Central memory CD4-positive, alpha-beta T cell (primary cell): ENCODE measurements at places on chromosomes 12 and 14.

DNA sequence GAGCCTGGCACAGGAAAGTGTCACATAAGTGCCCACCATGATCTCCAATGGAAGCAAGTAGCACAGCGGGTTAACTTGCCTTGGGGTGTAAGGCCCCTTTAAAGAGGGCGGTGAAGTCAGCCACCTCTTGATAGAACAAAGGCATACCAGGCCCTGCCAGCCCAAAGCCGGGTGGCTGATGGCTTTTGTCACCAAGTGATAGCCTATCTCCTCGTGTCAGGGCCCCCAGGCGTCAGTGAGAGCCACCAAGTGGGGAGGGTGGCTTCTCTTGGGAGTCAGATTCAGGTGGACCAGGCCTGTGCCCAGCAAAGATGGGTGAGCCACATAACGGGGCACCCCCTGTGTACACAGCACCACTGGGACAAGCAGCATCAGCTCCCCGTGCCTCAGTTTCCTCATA, 8.3 kb upstream of the MYL2 start:
- DNase-seq: no peak

DNA sequence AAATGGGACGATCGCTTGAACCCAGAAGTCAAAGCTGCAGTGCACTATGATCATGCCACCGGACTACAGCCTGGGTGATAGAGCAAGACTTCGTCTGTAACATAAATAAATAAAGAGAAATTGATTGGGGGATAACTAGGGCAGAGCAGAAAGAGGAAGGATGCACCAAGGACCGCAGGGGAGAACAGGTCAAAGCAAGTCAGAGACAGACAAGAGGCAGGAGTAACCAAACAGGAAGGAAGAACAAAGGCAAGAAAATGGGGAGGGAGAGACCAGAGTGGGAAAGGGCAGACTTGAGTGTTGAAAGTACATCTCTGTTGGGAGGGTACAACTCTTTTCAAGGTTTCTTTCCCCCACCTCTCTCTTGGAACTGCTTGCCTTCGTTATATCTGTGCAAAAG, 50.8 kb upstream of the ELK3 start:
- DNase-seq: peak; percentile 31

DNA sequence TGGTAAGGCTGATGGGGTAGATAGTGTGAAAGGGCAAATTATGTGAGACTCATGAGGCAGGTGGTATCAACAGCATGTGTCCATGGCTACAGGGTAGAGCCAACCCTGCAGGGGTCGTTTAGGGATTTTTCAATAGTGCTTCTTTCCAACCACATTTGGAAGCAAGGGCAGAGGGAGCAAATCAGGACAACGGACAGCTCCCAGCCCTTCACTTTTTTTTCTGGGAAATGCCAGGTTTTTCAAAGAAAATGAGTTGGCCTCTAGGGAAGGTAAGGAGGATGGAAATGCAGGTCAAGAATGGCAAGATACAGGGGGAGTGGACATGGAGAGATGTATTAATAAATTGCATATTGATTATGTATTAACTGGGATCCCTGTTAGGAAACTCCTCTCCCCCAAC, 4.9 kb upstream of the CMA1 start:
- DNase-seq: no peak

GRCh38 chr14:50773632-50774541, 57.1 kb downstream of the NIN start:
- no peak for DNase-seq

GRCh38 chr12:116969615-116970585, 59.1 kb downstream of the FBXW8 start:
- no peak for DNase-seq

DNA sequence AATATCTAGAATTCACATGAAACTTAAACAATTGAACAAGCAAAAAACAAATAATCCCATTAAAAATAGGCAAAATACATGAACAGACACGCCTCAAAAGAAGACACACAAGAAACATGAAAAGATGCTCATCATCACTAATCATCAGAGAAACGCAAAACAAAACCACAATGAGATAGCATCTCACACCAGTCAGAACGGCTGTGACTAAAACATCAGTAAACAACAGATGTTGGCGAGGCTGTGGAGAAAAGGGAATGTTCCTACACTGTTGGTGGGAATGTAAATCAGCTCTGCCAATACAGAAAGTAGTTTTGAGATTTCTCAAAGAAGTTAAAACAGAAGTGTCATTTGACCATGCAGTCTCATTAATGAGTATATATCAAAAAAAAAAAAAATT, 121.3 kb downstream of the PTPRO start:
- no peak for DNase-seq

DNA sequence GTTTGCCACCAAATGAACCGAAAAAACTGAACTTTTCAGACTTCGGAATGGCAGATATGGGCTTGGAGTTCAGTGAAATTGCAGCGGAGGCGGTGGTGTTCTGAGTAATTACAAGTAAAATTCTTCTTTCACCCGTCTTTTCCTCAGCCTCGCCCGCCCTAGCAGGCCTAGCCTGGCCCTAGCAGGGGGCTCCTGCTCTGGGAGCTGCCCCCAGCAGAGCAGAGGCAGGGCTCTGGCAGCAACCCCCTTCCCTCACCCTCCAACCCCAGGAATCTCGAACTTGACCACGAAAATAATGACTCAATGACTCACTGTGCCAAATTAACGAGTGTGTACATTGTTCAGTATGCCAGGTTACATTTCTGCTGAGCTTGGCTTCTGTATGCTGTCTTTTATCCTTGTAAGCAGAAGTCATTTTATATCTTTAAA, 1.1 kb downstream of the PAPLN start:
- DNase-seq: no peak

- DNase-seq: no peak
Measured at GRCh38 chr14:22723815-22724214, 42.7 kb upstream of the OXA1L start.

DNA sequence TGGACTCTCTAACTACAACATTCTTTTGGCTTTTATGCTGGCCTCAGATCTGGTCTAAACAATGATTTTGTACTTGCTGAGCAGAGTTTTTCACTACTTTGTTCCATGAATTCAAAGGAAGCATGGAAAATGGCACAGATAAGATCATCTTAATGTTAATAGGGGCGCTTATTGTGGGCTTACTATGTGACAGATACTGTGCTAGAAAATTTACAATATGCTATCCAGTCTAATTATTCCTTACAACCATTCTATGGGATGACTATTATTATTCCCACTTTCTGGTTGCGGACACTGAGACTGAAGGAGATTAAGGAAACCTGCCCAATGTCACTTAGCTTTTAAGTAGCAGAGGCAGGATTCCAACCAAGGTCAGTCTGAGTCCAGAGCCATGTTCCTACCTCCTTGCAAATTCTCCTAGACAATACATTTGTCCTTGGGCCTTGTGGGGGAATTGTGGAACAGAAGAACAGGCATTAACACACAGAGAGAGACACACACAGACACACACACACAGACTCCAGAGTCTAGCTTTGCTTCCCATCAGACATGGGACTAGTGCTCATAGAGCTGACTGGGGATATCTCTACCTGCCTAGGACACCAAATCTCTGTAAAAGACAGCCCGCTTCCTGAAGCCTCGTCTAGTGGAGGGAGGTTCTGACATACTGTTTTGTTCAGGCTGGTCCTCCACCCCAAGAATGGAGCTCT, 107.7 kb downstream of the SLC38A1 start:
- no peak for DNase-seq

DNA sequence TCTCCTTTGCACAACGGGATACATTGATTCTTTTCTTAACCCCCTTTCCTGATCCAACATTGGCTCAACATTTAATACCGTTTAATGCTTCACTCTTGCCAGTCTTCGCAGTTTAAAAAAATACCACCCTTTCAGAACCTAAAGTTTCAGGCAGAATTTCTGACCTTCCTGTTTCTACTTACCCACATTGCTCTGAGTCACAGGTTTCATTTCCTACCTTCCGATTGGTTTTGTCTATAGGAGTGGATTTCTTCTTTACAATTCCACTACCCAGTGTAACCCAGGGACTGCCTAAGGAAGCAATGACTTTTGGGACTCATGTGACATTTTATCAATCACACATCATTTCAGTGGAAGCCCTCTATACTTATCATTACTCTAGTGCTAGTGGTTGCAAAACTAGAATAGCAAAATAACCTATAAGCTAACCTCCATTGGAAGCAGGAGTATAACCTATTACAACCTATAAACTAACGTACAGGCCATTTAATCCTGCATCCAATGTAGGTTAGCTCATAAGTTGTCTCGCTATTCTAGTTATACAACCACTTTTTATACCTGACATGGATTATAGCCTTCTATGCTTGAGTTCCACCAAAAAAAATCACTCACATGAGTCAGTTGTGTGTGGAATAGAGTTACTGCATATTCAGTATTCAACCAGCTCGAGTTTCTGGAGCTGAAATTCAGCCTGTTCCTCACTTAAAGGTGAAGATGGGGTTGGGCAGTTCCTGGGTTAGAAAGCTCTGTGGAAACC, 64.9 kb upstream of the KITLG start:
- no peak for DNase-seq

DNA sequence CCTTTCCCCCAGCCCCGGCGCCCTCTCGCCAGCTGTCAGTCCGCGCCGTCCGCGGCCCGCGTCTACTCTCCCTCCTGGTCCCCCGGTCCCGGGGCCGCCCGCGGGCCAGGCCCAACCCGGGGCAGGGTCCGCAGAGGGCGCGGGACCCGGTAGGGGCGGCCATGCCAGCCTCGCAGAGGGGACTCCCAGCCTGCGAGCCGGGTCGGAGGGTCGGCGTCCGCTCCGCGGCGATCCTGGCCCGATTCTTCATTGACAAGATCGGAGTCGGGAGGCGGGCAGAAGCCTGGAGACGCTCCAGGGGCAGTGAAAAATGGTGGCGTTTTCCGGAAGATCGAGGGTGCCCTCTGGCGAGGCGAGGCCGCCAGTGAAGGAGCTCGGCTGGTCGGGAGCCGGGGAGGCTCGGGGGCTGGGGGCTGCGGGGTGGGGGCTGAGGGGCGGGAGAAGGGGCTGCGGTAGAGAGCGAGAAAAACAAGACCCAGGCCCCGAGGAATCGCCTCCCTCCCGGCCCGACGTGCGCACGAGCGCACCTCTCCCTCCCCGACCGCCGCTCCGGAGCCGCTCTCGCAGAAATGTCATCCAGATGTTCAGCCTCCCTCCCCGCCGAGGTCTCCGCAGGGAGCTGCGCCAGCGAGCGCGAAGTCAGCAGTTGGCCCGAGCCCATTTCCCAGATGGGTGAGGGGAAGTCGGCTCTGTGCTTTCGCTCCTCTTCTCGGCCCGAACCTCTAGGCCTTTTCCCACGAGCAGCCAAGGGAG, 647 bp upstream of the TGFB3 start:
- peak; percentile 75 for DNase-seq

GRCh38 chr12:77615332-77615731, 215.4 kb upstream of the NAV3 start:
- DNase-seq: no peak

DNA sequence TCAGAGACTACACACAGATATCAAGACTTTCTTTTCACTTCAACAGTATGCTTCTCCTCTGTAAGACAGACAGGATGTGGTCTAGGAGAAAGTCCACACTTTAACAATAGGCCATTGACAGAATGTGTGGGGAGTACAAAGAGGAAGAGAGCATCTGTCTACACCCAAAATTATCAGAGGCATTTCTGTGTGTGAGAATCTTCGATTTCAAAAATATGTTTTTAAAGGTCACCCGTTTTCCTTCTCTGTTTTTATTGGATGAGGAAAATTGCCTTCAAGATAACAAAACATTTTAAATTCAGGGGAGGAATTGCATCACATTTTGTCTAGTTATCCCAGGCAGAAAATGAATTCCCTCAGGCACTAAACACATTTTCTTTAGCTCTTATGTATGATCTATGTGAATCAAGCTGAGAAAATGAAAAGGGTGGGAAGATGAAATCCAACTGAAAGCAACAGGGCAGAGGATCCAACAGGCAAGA, 16.4 kb downstream of the NAV3 start:
- DNase-seq: no peak

DNA sequence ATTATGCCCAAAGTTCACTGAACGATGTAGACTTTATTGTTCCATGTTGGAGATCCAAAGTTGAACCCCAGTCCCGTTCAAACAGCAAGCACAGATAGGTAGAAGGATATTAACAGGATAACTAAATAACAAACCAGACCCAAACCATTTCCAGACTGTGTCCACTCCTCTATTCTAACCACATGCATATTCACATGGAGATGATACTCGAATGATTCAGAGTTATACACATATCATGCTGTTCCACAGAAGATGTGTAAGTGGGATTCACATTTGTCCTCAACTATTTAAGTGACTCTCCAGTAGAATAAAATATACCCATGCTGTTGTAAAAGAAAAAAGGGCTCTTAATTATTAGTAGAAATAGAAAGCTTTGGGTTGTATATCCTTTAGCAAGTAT, 185.9 kb downstream of the ITPR2 start:
- no peak for DNase-seq

DNA sequence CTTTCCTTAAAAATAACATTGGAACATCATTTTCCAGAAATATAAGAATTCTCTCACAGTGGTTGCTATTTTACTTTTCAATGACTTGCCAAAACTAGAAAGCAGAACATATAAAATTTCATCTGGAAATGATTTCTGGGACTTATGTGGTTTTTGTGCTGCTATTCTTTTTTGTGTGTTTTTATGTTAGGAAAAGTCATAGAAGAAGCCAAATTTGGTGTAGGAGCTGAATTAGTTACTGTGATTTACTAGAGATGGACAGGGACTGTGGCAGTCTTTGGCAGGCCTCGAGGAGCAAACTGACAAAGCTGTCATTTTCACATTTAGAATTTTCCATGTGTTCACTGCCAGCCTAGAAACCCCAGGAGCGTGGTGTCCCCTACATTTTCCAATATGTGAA, 38.3 kb upstream of the LDHB start:
- no peak for DNase-seq

- no peak for DNase-seq
Measured at GRCh38 chr14:101808020-101808641, 46.6 kb downstream of the PPP2R5C start.

DNA sequence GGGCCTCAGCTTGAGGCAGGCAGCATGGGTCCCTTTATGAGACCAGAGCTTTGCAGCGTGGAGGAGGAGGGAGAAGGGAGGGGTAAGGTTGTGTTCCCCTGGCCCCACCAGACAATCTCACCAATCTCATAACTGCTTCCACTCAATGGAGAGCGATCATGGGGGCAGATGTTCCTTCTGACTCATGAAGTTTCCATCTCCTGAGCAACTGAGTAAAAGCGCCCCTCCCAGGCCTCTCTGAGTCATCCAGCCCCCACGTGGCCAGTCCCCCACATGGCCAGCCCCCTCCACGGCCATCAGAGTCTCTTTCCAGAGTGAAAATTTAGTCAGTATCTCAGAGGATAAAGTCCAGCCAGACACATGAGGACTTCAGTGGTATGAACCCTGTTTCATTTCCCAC, 39.2 kb upstream of the PLXNC1 start:
- no peak for DNase-seq

DNA sequence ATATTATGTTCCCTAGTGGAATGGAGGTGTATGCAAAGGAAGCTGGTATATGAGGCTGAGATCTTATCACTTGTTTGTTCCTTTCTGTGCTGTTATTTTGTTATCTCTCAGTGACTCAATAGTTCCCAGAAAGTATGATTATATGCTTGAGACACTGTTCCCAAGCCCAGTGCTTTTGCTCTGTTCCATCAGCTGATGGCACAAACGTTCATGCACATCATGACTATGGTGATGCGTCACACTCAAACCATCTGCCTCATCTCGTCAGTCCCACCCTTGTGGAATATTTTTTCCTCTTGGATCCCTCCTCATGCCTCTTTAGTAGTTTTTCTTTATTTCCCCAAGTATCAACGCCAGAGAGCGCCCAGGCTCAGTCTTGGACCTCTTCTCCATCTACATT, 786.9 kb downstream of the AACS start:
- no peak for DNase-seq
